NCI-H1694 treated with DMSO at 0.1 percent for 48 hours (cell line): ENCODE measurements at places on chromosomes 2 and 18.

DNA sequence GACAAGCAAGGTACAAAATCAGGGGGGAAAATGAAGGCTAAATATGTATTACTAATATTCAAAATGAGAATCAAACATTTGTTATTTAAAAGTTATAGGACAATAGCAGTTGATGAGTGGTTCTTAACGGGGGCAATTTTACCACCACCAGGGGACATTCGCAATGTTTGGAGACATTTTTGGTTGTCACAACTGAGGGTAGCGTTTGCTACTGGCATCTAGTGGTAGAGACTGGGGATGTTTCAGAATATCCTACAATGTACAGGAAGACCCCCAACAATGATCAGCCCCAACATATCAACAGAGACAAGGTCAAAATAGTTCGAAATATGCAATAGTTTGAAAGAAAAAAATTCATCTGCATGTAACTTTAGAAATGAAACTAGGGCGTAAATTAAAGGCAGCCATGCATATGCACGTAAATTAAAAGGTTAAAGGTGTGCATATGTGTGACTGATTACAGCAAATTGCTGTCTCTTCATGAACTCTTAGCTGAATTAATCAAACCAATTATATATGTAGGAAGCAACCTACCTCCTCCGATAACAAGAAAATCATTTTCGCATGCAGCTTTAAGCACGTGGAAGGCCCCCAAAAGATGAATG is 61.2 kb upstream of the CUL3 start:
- DNase-seq = peak; percentile 30

- no peak for DNase-seq
Observed at GRCh38 chr2:113133704-113134598, 6.6 kb downstream of the IL1RN start.

- no peak for DNase-seq
Observed at GRCh38 chr2:240833724-240834285, 13.8 kb upstream of the KIF1A start.

DNA sequence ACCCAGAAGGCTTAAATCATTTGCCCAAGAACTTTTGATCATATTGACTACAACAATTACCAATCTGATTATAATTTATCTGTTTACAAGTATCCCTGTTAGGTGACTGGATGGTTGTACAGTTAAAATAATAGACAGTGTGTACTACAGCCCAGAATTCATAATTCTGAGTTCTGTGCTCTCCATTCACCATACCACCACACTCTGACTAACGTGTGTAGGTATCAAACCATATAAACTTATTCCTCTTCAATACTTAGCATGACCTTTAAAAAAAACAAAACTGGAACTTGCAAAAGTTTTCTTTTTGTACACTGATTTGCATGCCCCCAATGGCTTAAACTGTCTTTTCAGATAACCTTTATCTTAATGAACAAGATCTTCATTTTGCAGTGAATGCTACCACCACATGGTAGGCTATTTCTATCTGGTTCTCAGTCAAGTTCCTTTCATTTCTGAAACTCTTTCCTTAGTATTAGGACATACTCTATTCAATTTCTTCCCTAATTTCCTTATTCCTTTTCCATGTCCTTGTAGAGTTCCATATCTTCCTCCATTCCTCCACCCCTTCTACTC is 50.9 kb downstream of the SOS1 start:
- no peak for DNase-seq

DNA sequence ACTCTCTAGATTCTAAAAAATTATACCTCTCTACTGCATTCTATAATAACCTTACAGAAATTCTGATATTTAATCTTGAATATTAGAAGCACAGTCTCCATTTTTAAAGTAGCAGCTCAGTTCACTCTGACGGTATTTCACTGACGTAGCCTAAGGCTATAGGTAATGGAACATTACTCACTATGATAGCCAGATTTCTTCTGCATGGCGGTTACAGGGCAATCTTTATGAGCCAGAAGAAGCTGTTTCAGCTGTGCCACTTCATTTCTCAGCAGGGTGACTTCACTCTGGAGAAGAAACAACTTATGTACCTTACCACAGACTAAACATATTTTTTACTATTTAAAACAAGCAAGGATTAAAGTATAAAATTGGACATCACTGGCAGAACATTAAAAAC is 75.3 kb upstream of the CHN1 start:
- DNase-seq = no peak

GRCh38 chr2:11998218-11998617 is 251.8 kb downstream of the LPIN1 start:
- no peak for DNase-seq
